ENCODE measurements at places on chromosomes 7 and 10.
A peak's percentile ranks its signal among the peaks of the same experiment; 100 is the strongest.

- DNase-seq = no peak
Measured at GRCh38 chr10:69345890-69346474, 67.7 kb downstream of the HK1 start.

- no peak for DNase-seq
Measured at GRCh38 chr10:21501731-21502347, 23.6 kb downstream of the SKIDA1 start.

DNA sequence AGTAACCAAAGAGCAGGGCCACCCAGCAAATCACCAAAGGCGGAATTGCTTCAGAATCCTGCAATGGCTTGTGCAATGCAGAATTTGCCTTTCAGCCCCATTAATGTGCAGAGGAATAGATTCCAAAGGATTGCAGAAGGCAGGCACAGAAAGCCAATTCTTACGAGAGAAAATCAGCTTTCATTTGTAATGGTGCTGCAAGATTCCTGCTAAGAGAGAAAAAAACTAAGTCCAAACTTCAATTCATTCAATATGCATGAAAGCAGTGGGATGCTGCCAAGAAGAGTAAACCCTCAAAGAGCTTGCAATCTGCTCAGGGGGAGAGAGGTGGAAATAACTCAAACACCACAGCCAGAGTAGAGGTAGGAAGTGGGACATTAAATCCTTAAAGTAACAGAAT is 70.4 kb downstream of the ENO4 start:
- no peak for DNase-seq

GRCh38 chr7:129501760-129502707 is at the start of gene SMKR1:
TSS of gene SMKR1 (plus strand) at chr7:129502531. CDS start at chr7:129502825, 294 bp downstream.
- peak; percentile 89 for DNase-seq

GRCh38 chr7:35232994-35233393 is 20.9 kb downstream of the TBX20 start:
- no peak for DNase-seq

- no peak for DNase-seq
Measured at GRCh38 chr10:78983608-78984007, 85.2 kb upstream of the ZMIZ1 start.

DNA sequence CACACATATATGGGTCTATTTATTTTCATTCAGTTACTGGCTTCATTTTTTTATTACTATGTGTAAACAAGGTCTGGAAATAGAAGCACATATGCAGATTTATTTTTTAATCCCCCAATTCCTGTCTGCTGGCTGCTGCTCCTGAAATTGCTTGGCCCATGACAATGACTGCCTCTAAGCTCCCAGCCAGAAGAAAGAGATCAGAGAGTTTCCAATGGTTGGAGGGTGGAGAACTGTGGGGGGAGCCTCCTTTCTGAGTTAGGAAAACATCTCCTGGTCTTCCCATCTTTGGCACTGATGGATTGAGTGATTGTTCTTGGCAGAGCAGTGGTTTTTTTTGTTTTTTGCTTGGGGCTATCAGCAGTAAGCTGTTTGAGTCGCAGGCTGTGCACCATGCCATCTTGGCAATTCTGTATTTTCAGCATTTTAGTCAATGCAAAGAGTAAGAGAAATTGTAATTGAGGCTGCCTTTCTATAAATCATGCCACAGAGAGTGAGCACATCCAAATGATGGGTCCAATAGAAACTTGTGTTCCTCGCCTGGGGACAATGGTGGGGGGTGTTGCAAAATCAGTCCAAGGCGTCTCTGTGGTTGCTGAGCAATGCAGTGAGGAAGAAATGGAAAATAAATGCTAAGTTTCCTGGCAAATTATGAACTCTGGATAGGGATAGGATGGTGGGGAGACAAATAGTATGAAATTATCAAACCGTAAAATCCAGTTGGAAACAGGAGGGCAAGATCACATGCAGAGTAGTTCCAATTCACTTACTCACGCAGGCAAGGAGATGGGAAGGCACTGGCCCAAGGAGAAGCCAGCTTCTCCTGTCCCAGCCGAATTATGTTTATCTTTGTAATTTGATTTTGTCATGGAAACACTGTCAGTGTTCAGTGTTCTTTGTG is 382.4 kb downstream of the SORCS3 start:
- DNase-seq = no peak

DNA sequence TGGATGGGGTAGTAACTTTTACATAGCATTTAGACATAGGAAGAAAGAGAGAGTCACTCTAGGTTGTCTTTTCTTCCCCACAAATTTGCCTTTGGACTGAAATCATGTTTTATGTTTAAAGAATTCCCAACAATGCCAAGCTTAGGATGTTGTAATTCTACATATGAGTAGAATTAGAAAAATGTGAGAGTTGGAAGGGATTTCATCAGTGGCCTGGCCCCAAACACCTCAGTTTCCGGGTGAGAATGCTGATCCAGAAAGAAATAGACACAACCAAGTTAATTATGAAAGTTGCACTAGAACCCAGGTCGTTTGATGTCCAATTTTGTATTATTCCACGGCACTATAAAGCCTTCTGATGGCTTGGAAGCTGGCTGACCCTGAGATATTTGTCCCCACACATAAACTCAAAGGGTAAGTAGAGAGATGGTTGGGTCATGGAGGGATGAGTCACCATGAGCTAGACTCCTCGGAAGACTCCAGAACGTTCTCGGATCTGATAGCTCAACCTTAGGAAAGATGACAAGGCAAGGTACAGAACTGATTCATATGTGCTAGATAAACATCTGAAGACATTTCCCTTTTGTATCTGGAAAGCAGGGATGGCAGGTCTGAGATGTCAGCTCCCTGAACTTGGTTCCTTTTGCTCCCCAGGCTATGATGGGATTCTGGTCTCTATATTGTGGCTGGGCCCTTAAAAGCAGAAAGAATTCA is 48.8 kb upstream of the SLC35B4 start:
- DNase-seq = peak; percentile 92

GRCh38 chr10:6232225-6232807 is 29.6 kb downstream of the PFKFB3 start:
- no peak for DNase-seq

DNA sequence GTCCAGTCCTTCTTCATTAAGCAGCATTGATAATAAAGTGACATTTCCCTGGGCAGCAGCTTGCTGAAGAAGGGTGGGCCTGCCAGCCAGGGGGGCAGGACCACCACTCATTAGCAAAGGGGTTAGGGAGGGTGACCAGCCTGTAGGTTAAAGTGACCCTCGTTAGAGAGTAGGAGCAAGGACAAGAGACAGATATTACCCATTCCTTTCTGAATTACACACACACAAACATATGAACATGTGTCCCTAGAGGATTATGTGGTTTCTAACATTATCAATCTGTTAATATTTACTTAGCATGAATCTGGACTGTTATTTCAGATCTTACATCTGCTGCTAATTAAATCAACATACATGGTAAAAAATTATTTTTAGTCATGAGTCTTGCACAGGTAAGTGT is 88.9 kb downstream of the CTTNBP2 start:
- no peak for DNase-seq

- no peak for DNase-seq
Measured at GRCh38 chr7:42155584-42156290, 81.3 kb downstream of the GLI3 start.

DNA sequence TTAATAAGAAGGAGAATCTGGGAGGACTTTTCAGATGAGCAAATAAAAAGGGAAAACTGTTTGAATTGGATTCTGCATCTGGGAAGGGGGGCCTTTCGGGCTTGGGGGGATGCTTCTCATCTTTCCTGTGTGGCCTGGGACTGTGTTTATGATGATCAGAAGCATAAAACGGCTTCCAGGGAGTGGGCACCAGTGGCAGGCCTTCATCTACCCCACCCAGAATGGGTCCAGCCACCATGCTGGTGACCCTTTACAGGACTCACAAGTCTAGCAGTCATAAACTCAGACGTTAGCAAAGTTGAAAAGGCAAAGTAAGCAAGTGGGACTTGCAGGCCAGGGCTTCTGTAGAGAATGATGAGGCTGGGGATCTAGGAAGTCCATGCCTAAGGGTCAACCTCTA is 198.3 kb upstream of the ZMIZ1 start:
- peak; percentile 31 for DNase-seq

- DNase-seq = peak; percentile 44
Measured at GRCh38 chr7:19982841-19983835, 209.7 kb upstream of the TMEM196 start.

DNA sequence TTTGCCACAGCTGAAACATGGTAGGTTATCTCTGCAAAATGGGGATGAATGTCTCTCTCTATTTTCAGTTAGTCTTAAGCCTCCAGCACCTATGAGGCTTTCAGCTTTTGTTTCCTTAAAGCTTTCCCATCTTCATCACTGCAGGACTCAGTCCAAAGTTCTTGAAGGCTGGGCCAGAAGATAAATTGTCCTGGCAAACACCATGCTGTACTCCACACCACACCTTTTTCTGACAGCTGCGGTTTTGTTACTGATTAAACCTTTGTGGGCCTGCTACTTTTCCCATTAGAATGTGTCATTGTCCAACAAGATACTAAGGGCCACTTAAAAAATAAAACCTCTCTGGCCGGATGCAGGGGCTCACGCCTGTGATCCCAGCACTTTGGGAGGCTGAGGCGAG is 87.2 kb upstream of the A1CF start:
- no peak for DNase-seq

- peak; percentile 55 for DNase-seq
Measured at GRCh38 chr7:151012031-151012692, 12.1 kb downstream of the ATG9B start.

- no peak for DNase-seq
Measured at GRCh38 chr10:22630234-22631174, 83.9 kb downstream of the PIP4K2A start.

- DNase-seq = peak; percentile 60
Measured at GRCh38 chr10:118870467-118871243, 115.9 kb upstream of the CACUL1 start.

DNA sequence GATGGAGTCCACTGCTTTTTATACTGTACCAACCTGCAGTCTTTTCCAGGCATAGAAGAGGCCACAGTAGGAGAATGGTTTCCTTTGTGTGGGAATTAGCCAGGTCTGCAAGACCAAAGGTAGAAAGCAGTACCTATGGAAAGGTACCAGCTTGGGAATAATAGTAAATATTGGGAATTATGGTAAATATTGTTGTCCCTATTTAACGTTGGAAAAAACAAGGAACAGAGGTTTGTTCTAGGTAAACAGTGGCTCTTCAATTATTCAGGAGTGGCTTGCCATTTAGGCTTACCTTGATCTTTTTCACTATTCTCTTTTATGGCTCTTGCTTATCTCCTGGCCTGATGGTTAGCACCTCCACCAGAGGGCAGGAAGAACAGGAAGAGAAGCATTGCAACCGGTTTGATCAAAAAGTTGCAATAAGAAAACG is 43.9 kb upstream of the GSAP start:
- no peak for DNase-seq

GRCh38 chr7:91285696-91286355 is 21.6 kb downstream of the FZD1 start:
- DNase-seq = no peak

- no peak for DNase-seq
Measured at GRCh38 chr10:60456053-60456452, 66.4 kb upstream of the ANK3 start.

GRCh38 chr7:2616387-2617324 is 15.1 kb upstream of the TTYH3 start:
- no peak for DNase-seq

GRCh38 chr10:58588673-58589265 is 76.1 kb downstream of the BICC1 start:
- DNase-seq = peak; percentile 10

DNA sequence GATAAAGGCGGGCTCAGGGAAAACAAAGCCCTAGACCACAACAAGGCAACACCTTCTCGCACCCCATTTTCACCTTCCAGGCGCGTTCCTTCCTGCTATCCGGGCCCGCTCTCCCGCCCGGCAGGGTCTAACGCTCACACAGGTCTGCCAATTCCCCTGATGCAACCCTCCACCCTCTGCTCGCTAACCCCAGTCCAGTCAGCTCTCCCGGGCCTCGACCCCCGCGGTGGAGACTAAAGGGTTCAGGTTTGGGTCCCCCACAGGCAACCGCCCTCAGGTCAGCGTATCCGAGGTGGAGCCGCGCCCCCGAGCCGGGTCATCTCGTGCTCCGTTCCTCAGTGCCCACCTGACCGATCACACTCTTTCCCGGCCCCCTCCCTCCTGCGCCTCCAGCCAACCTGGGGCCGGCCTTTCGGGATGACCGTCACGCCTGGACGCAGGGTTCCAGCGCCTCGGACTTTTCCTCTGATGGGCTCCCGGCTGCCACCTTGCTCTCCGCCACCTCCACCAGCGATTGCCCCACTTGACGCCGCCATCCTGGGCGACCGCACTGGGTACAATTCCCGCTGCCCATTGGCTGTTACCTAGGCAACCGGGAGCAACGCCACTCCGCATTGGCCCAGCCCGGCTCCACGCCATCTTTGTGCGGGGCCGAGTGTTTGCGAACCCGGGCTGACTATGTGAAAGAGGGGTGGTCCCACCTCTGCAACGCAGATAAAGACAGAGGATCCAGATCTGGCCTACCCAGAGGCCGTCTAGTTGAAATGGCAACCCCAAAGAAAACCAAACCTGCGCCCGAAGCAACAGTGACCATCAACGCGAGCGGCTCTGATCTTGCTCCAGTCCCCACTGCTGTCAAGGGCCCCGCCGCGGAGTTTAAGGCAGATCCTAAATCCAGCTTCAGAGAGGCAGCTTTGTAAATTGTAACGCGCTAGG is at the start of gene MORN4:
Gene MORN4, minus strand, starts transcription at position 552 of the 936 bp plus-strand sequence. CDS start 13,847 bp downstream, outside the sequence.
- DNase-seq = peak; percentile 72

DNA sequence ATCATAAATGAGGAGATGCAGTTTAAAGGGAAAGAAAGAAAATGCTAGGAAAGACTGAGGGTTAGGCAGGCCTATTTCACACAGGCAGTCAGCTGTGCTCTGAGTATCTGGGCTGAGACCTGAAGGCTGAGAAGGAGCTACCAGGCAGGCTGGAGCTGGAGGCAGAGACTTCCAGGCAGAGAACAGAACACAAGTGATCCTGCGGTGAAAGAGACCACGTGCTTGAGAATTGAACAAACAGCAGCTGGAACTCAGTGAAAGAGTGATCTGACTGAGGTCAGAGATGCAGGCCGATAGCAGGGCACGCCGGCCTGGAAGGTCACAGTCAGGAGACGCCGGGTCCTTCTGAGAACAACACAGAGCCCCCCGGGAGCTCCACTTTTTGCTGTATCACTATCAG is 147.8 kb downstream of the ADAM12 start:
- DNase-seq = no peak

GRCh38 chr7:2613098-2613930 is 18.5 kb upstream of the TTYH3 start:
- DNase-seq = no peak

DNA sequence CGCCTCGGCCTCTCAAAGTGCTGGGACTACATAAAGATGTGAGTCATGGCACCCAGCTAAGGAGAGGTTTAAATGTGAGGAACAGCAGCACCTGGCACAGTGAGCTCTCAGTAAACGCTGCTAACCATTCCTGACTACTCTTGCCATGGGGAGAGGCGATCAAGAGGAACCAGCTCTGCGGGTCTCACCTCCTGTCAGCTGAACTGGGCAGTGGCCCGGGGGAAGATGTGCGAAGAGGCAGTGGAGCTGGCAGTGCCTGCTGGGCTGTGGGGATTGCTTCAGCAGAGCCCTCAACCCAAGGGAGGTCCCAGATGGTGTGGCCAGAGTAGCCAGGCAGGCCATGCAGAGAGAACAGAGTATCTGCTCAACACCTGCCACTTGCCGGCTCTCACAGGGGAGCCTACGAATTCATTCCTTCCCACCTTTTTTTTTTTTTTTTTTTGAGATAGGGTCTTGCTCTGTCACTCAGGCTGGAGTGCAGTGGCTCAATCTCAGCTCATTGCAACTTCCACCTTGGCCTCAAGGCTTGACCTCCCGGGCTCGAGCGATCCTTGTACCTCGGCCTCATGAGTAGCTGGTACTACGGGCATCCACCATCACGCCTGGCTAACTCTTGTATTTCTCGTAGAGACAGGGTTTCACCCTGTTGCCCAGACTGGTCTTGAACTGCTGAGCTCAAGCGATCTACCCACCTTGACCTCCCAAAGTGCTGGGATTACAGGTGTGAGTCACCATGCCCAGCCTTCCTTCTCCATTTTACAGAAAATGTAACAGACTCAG is 6.8 kb downstream of the POLM start:
- peak; percentile 68 for DNase-seq

Measured in PC-9 (cell line).